Activated naive CD4-positive, alpha-beta T cell treated with anti-CD3 and anti-CD28 coated beads, Interleukin-2, amount 50 U/mL, for 72 hours (primary cell): ENCODE measurements at places on chromosomes 16 and 17.
A peak's percentile ranks its signal among the peaks of the same experiment; 100 is the strongest.

DNA sequence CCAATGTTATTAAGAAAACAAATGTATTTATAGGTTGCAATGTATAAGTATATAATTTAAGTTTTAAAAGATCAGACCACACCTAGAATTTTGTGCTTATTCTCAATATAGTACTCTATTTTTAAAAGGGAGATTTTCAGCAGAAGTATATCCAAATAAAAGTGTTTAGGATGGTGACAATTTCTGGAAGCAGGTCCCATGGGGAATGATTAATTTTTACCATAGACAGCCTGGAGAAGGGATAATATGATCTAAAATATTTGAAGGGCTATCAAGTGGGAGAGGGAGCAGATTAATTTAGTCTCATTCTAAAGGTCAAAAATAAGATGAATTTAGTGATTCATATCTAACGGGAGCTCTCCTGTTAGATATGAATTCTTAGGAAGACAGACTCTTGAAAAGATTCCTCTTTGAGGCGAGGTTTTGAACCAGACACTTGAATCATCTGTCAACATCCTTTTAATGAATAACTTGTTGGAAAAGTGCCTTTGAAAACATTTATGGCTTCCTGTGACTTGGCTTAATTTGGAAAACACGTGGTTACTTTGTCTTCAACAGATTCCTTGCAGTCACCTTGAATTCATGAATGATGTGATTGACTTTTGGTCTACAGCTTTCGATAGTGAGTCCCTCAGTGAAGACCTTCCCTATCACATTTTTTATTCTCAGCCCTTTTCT, 29.3 kb upstream of the SMIM36 start:
- no peak for DNase-seq

DNA sequence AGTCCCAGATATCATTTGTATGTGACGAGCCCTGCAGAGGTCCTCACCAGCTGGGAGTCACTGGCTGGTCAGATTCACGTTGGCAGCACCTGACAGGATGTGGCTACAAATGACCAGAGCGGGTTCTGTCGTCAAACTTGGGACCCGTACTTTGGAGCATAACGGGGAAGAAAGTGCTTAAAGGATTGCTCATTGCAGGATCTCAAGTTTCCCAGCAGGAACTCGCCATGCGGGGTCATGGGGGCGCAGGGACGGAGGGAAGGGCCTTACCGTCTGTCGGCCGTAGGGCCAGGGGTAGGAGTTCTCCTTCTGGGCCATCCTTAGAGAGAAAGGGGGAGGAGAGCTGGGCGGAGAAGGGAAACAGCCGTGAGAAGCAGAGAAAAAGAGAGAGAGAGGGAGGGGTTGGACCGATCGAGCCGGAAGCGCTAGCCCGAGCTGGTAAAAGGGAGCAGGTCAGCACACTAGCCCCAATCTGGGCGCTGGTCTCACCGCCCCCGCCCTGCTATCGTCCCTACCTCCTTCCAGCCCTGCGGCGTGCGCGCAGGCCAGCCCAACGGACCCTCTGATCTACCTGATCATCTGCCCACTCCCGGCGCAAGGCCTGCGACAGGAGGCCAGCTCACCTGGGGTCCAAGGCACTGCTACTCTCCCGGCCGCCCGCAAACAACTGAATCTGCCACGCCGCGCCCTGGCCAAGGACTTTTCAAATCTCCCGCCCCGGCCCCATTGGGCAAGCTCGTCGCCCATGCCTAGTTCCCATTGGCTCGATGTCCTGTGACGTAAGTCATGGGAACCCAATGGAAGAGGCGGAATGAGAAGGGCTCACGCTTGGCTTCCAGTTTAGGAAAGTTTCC, at the start of gene AURKB:
Gene AURKB, minus strand, starts transcription at position 669 of the 854 bp plus-strand sequence. Its CDS starts 351 bp downstream, at position 318.
- peak; percentile 94 for DNase-seq

- no peak for DNase-seq
Observed at GRCh38 chr17:14209215-14209614, 27.4 kb downstream of the CDRT15 start.

GRCh38 chr16:73015612-73016487, 32.1 kb downstream of the ZFHX3 start:
- no peak for DNase-seq

- DNase-seq: peak; percentile 78
Observed at GRCh38 chr17:78176548-78177025, 8.2 kb downstream of the SYNGR2 start.

- DNase-seq: no peak
Observed at GRCh38 chr17:79573196-79573896, 37.5 kb downstream of the RBFOX3 start.

GRCh38 chr17:31740611-31741082, 118.4 kb downstream of the COPRS start:
- DNase-seq: no peak

DNA sequence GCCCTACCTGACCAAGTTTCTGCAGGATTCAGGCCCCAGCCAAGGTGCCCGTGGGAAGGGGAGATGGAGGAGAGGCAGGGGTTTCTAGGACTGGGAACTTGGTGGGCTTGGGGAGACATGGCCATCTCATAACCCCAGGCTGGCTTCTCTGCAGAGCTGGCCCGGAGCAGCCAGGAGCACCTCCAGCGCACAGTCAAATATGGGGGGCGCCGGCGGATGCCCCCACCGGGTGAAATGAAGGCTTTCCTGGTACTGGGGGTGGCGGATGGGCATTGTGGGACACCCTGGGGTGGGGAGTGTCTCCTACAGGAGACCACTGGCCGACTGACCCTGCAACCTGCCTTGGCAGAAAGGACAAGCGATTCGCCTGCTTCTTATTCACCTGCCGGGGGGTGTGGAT, 9.2 kb upstream of the SMIM5 start:
- no peak for DNase-seq

GRCh38 chr17:17077101-17077500, 34.8 kb downstream of the MPRIP start:
- DNase-seq: no peak

- DNase-seq: no peak
Observed at GRCh38 chr16:47161464-47161863, 17.7 kb upstream of the NETO2 start.

DNA sequence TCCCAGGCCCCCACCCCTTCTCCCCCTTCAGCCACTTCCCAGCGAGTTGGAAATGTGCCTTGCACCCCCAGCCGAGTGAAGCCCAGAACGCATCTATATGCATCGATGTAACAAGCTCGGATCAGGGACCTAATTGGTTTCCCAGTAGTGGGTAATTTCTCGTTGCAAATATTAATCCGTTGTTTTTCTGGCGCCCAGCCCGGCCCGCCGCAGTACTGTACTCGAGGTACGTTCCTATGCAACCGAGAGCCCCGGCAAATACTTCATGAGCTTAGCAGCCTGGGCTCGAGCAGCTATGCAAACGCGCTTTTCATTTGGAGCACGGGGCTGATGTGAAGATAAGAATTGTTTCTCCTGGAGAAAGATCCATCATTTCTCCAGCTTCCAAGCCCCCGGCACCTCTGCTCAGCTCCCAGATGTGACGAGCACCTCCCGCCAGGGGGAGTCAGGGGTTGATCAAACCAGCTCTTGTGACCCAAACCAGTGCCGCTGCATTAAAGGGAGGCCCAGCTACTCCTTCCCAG, 229.8 kb downstream of the KATNIP start:
- DNase-seq: no peak

- no peak for DNase-seq
Observed at GRCh38 chr17:67779098-67779672, 46.1 kb upstream of the BPTF start.

GRCh38 chr16:89473136-89473712, 17.1 kb downstream of the ANKRD11 start:
- DNase-seq: no peak

- no peak for DNase-seq
Observed at GRCh38 chr16:87326151-87326571, 9.0 kb upstream of the C16orf95 start.

DNA sequence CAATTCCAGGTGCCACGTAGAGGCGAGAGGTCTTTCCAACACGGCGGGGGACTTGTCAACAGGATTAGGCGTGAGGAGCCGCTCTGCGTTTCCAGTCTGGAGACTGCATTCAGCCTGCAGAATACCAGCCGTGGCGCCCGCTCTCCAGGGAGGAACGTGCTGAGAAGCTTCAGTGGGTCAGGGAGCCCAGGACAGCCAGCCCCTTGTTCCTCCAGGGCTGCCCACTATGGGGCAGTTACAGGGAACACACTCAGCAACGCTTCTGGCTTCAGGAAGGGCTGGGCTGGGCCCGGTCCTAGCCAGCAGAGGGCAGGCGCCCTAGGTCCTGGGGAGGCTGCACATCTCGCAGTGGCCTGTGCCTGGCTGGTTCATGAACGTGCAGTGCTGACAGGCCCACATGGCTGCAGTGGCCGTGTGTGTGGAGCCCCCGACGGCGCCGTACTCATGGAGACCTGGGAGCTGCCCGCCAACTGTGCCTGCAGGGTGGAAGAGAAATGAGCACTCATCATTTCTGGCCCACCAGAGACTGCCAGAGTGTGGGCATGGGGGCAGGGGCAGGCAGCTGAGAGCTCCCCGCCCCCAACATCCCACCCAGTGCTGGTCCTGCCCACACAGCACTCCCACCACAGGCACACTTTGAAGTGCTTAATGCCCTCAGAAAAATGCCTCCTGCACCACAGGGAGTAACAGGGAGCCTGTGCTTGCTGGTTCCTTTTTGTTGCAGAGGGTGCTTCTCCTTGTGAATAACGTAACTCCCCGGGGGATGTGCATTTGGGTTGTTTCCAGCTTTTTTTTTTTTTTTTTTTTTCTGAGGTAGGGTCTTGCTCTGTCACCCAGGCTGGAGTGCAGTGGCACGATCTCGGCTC, 7.0 kb upstream of the FAAP100 start:
- no peak for DNase-seq

DNA sequence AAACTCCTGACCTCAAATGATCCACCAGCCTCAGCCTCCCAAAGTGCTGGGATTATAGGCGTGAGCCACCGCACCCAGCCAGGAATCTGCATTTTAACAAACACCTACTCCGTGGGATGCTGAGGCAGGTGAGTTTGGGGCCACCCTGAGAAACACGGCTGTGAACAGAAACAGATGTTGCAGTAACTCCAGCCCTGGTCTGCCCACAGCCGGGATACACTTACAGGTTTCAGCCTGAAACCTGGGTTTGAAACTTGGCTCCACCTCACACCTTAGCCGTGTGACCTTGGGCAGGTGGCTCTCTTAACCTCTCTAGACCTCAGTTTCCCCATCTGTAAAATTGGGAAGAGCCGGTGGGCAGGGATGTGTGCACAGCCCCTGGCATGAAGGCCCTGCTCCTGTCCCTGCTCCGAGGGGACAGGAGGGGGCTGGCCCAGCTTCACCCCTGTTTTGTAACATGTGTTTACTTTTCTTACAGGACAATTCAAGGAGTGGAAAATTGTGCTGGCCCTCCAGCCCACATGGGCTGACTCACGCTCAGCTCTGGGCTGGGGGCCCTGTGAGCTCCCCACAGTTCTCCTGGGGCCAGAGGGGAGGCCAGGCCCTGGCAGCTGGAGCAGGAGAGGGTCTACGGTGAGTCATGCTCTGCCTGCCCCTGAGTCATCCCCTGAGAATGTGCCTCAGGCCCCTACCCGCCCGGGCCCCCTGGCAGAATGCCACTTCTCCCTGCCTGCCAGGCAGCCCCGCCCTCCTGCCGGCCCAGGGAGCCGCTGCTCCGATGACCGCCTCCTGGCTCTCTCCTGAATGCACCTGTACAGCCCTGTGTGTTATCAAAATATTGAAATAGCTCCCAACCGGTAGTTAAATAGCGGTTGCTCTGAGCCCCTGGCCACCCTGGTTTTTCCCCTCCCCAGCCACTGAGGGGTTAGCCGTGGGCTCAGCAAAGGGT, 7.7 kb upstream of the PPL start:
- DNase-seq: no peak

DNA sequence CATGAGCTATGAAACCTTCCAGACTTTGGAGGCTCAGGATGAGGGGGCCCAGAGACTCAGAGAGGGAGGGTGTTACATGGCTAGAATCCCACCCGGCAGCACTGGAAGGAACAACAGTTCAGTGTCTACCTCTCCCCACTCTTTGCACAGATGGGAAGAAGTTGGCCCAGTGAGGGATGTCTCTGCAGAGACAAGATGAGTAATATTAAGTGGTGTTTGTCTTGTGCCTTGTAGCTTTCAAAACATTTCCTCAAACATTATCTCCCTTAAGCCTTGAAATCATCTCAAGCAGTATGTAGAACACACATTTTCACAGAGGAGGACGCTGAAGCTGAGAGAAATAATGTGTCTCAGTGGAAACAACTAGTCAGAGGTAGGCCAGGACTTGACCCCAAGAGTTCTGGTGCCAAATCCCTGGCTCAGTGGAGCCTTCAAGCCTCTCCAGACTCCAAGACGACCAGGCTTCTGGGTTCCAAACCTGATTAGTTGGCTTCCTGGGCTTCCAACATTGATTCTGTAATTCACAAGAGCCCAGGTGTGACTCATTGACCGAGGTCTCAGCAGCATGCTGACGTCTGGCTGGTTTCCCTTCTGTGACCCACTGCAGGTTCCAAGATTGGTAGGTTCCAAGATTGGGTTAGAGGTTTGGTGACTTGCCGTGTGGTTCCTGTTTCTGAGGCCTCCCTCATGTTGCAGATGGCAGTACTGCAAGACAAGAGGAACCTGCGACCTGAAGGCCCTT, 7.4 kb downstream of the RNF112 start:
- DNase-seq: no peak

GRCh38 chr17:76054112-76054476, 18.2 kb downstream of the SRP68 start:
- no peak for DNase-seq

GRCh38 chr16:2428051-2428783, 1.0 kb upstream of the CCNF start:
- peak; percentile 39 for DNase-seq

GRCh38 chr17:65370669-65371131, 190.7 kb downstream of the AXIN2 start:
- DNase-seq: no peak

- no peak for DNase-seq
Observed at GRCh38 chr17:16872351-16873173, 99.4 kb downstream of the TNFRSF13B start.

GRCh38 chr16:11347831-11348230, 2.6 kb downstream of the RMI2 start:
- DNase-seq: no peak

DNA sequence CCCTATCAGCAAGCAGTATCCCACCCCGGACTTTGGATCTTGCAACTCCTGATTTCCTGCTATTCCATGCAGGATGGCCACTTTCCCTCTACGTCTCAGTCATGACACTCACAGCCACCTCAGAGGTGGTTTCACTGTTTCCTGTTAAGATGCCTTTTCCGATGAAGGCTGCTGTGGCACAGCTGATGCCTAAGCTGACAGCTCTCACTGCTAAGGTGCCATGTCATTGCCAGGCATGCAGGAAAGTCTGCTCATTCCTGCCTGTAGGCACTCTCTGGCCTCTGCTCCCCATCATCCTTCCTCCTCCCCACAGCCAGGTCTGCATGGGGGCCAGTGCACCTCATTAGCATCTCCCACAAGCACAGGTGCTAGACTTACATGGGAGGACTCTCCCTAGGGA, 173.0 kb downstream of the CBLN1 start:
- DNase-seq: no peak
